Immature natural killer cell (primary cell): ENCODE measurements at places on chromosomes 4 and X. TPM values are rescaled to one million over a fixed set of nuclear protein-coding genes. Genes with fewer than 3 reads are reported as not detected.

Gene GLOD5
- polyA plus RNA-seq = not detected

Gene SMIM43
- polyA plus RNA-seq = not detected

Gene BTC
- polyA plus RNA-seq = not detected

Gene PLXNB3
- polyA plus RNA-seq = not detected

Gene RTL3
- not detected for polyA plus RNA-seq

Gene CTSO
- 44.7 TPM for polyA plus RNA-seq

GRCh38 chrX:113470166-113470565 is 629.5 kb upstream of the AMOT start:
- DNase-seq = no peak

- DNase-seq = no peak
Measured at GRCh38 chr4:90357117-90357710, 230.0 kb downstream of the CCSER1 start.

GRCh38 chrX:118961866-118962560 is 12.4 kb upstream of the LONRF3 start:
- no peak for DNase-seq

DNA sequence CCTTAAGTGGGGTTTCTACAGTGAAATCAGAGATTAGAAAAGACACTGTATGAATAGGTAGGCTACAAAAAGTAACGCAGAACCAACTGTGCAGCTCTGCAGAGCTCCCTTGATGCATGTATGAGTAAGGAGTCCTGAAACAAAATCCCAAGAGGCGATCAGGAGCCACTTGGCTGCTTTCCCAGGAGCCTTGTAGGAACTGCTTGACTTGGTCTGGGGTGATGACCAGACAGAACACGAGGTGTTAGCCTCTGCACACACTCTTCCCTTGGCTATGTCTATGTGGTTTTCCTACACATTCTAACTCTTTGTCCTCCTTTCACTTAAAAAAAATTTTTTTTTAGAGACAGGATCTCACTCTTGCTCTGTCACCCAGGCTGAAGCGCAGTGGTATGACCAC is 22.8 kb upstream of the AP1S2 start:
- no peak for DNase-seq

- peak; percentile 19 for DNase-seq
Measured at GRCh38 chr4:15653864-15654592, 1.1 kb downstream of the FBXL5 start.

GRCh38 chr4:152090543-152090942 is 329.7 kb upstream of the GATB start:
- DNase-seq = no peak

DNA sequence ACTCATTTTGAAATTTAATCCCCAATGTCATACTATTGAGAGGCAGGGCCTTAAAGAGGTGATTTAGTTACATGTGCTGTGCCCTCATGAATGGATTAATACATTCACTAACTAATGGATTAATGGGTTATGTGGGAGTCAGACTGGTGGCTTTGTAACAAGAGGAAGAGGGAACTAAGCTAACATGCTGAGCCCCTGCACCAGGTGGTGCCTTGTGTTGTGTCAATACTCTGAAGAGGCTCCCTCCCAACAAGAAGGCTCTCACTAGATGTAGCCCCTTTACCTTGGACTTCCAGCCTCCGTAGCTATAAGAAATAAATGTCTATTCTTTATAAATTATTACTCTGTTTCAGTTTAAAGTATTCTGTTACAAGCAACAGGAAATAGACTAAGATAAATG is 411.9 kb upstream of the EMCN start:
- no peak for DNase-seq

DNA sequence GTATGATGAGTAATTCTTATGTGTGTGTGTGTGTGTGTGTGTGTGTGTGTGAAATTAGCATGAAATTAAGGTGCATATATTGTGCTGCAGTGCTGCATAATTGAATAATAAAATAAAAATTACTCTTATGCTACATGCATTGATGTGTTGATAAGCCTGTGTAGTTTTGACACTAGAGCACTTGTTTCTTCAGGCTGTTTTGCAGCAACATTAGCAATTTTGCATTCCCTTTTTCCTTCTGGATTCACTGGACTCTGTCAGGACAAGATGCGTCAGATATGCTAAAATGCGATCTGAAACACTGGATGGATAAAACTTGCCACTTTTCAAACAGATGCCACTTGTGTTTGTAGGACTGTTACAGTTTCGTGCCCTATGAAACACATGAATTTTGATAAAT is 175.4 kb upstream of the ATP6AP2 start:
- no peak for DNase-seq

DNA sequence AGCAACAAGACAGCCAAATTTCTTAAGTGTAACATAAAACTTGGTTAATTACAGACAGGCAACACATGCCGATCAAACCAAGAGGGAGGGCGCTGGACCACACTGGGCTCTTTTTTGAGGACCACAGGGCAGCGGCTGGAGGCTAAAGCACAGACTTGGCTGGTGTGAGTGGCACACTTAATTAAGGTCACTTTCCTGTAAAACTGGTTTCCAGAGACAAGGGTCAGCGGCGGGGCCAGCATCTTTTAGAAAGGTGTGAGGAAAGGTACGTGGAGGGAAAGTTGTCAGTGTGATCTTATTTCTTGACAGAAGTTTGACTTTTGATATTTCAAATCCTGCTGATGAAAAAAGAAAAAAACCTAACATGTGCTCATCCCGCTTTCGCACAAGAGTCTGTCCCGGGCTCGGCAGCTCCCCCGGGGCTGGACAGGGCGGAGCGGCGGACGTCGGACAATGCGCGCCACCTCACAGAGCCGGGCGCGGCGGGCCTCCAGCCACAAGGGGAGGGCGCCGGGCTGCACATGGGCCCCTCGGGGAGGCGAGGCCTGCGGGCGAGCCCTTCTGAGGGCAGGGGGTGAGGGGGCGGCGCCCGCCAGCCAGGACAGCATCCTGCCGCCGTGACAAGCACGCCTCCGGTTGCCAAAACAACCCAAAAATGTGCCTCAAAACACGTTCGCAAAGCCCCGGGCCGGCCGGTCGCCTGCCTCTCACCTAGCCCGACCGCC is 660 bp upstream of the HSPA4L start:
- DNase-seq = peak; percentile 11

DNA sequence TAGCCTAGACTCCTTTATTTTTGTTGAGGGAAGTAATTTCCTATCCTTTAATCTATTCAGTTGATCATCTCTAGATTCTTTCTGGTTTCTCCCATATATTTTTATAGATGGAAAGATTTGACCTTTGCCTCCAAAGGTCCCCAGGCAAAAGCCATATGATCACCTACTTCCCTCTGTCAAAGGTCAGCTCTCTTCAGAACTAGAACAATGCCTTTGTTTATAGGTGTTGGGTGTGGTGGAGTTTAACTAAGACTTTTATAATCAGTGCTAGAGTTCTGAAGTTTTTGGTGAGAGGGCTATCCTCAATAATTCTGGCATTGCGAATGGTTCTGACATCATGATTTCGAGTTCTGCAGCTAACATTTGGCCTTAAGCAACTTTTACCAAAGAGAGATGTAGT is 19.0 kb upstream of the DCAF8L2 start:
- no peak for DNase-seq

DNA sequence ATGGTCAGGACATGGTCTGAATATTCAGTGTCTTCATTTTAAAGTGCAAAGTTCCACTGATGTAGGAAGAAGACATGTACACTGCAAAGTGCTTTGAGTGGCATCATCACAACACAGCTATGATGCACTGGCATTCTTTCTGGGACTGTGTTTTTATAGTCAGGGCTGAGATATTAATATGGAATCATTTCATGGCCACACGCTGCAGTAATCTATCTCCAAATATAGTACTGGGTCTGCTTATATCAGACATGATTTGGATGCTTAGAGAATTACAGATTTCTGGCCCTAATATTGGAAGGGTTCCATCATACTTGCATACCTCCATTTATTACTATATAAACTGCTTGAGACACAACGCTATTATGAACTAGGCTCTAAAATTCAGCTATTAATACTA is 1170.9 kb downstream of the NLGN4X start:
- DNase-seq = no peak

GRCh38 chr4:153553819-153554170 is 87.6 kb downstream of the TMEM131L start:
- no peak for DNase-seq

DNA sequence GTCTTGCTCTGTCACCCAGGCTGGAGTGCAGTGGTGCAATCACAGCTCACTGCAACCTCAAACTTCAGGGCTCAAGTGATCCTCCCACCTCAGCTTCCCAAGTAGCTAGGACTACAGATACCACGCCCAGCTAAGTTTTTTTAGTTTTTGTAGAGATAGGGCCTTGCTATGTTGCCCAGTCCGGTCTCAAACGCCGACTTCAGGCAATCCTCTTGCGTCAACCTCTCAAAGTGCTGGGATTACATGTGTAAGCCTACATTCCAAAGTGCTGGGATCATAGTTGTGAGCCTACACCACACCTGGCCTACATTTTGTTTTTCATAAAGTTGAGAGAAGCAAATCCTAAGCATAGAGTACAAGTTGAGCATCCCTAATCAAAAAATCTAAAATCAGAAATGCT is 42.2 kb downstream of the SMARCA5 start:
- no peak for DNase-seq

- DNase-seq = no peak
Measured at GRCh38 chr4:82726596-82726995, 72.0 kb downstream of the SCD5 start.
